ENCODE measurements at places on chromosomes 1 and 21.

GRCh38 chr1:41723786-41724185, 194.9 kb downstream of the HIVEP3 start:
- no peak for DNase-seq

- no peak for DNase-seq
Measured at GRCh38 chr1:95475686-95476457, 241.9 kb downstream of the RWDD3 start.

DNA sequence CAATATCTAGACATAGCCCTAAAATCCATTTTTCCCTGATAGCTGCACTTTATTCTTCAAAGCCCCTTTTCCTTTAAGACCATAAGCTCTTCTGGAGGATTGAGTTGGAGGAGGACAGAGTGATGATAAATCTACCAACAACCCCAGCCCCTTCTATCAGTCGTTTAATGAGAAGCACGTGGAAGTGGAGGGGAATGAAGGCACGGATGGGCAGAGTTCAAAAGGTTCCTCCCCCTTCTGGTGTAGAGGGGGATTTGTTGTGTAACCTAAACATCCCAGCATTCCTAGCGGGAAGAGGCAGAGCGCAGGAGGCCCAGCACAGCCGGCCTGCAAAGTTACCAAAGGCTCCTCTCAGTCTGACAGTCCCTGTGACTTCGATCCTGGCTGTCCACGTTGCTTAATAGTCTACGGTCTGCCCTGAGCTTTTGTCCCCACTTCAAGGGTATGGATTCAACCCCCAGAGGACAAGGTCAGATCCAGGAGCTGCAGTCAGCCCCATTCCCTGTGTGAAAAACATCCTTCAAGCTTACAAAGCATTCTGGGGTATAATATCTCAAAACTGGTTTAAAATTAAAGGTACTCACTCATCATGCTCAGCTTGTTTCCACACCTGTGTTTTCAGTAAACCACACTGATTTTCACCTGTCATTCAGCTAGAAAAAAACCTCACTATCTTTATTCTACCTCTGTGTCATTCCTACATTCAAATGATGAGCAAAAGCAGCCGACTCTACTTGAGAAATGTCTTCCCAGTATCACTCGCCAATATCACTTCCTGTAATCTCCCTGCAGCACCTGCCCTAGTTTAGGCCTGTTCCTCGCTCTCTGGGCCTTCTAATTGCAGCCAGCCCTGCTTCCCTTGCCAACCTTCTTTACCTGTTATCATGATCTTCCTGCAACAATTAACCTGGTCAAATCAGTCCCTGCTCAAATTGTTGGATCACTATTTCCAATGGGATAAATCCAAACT, 117.9 kb downstream of the PLPP3 start:
- DNase-seq = no peak

- DNase-seq = no peak
Measured at GRCh38 chr1:169698976-169699375, 12.4 kb downstream of the SELL start.

DNA sequence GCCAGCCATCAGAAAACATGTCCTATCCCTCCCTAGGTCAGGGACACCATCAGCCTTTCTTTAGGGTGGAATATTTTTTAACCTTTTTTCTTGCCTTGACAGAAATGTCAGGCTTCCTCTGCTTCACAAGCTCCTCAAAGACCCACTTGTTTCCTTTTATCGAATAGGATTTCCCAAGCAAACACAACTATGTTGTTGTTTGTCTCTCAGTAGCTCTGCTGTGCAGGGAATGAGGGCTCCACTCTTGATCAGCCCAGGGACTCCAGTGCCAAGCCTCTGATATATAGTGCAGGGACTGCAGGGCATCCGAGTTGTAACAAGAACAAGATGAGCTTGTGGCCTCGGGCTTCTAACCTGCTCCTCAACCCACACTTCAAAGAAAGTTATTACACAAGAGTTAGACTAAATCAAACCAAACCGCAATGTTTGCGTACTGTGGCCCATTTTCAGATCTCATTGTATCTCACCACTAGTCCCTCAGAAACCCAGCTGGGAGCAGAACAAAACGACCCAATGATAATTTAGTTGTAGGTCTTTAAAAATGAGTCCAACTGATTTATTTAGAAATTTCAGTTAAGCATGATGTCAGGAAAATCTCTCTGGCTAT, 108.1 kb downstream of the ATG4C start:
- DNase-seq = no peak

- DNase-seq = no peak
Measured at GRCh38 chr1:42219627-42220026, 55.1 kb upstream of the GUCA2A start.

DNA sequence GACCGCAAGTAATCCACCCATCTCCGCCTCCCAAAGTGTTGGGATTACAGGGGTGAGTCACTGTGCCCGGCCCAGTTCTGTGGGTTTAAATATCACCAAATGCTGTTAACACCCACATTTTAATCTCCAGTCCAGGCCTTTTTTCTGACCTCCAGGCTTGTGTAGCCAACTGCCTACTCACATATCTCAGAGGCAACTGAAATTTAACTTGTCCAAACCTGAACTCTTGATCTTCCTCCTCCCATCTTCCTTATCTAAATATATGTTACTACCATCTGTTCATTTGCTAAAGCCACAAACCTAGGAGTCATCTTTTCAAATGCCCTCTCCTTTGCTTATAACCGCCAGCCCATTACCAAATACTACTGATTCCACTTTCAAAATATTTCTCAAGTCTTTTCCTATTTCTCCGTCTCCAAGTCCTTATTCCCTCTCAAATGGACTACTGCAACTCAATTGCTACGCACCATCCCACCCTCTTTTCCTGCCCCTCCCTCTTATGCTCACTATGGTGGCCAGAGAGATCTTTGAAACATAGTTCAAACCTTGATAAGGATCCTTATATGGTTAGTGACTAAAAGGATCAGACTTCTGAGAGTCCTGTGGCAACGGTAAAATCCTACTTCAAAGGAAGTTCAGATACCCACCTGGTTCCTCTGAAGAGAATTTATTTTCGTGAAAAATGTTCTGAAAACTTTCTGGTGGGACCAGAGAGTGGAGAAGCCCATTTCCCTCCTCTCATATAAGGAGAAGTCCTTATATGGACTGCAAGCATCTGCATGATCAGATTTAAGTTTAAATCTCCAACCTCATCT, 78.5 kb upstream of the CDC42BPA start:
- no peak for DNase-seq

- DNase-seq = no peak
Measured at GRCh38 chr1:195450794-195451193, 1157.4 kb downstream of the KCNT2 start.

GRCh38 chr1:96259399-96259798, 462.2 kb upstream of the PTBP2 start:
- DNase-seq = no peak

GRCh38 chr1:231200388-231201031, 38.7 kb downstream of the TRIM67 start:
- DNase-seq = no peak

DNA sequence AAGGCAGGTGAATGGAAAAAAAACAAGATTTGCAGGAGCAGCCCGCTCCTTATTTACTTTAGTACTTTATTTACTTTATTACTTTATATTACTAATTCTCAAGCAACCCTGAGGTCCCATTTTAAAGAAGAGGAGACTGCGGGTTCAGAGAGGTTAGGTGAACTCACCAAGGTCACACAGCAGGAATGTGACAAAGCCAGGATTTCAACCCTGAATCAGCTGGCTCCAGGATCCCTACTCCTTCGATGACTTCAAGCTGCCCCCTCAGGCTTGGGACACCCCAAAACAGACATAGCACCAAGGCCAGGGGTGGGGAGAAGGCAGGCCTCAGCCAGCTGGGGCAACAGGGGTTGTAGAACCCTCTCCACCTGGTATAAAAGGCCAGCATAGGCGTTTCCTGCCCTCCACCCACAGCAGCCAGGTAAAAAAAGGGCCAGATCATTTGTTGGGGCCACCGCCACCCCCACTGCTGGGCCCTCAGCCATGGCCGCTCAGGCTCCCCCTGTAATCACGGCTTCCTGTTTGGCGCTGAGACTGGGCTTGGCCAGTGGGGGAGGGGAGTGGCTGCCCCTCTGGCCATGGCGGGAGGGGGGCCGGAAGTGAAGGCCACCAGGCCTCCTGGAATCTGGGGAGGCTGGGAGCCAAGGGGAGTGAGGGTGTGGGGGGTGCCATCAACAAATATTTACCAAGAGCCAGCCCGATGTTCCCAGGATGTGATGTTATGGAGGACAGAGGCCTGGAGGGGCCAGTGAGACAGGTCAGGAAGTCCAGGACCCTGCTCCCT, 6.6 kb downstream of the SDC3 start:
- no peak for DNase-seq

DNA sequence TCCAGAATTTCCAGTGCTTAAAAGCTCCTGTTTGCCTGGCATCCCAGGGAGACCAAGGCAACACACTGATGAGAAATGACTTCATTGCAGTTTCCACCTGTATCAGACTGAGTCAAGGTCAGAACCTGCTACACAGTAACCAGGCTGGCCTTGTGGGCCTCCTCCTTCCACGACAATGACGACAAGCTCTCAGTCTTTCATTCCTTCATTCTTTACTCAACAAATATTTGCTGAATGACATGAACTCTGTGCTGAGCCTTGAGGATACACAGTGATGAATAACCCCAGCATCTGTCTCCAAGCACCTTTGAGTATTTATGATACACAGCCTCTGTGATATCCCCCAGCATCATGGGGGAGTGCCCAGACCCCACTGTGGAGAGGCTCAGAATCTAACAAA, 8.9 kb upstream of the LCE5A start:
- no peak for DNase-seq

DNA sequence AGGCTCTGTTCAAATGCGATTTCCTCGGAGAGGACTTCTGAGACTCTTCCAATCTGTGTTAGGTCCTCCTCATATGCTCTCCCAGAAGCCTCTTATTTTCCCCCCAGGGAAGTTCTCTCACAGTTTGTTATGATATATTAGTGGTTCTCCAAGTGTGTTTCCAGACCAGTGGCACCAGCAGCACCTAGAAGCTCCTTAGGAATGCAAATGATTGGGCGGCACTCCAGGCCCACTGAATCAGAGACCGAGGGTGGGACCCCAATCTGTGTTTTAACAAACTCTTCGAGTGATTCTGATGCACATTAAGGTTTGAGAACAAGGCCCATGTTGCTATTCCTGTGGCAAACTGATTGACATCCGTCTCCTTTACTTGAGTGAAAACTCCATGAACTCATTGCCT, 63.0 kb downstream of the NMNAT2 start:
- DNase-seq = no peak

DNA sequence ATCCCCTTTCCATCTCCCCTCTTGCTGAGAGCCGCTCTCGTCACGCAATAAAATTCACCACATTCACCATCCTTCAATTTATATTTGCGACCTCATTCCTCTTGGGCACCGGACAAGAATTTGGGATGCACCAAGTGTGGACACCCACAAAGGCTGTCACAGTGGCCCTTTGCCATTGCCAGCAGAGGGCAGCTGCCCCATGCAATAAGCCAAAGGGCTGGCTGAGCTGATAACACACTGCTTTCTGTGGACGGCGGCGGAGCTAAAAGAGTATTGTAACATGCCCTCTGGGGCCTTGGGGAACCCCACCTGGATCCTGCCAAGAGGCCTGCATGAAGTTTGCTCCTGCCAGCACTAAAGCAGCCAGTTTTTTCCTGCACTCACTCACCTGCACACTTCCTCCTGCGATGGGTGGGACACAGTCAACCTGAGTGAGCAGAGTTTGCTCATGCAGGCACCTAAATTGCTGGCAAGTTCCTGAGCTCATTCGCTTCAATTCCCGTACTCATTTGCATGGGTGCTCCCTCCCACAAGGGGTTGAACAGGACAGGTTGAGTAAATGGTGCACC, 792.3 kb upstream of the ADAMTS5 start:
- no peak for DNase-seq

- DNase-seq = no peak
Measured at GRCh38 chr1:62439652-62440371, 3.0 kb downstream of the USP1 start.

GRCh38 chr1:5375481-5375880, 616.7 kb downstream of the NPHP4 start:
- DNase-seq = no peak

DNA sequence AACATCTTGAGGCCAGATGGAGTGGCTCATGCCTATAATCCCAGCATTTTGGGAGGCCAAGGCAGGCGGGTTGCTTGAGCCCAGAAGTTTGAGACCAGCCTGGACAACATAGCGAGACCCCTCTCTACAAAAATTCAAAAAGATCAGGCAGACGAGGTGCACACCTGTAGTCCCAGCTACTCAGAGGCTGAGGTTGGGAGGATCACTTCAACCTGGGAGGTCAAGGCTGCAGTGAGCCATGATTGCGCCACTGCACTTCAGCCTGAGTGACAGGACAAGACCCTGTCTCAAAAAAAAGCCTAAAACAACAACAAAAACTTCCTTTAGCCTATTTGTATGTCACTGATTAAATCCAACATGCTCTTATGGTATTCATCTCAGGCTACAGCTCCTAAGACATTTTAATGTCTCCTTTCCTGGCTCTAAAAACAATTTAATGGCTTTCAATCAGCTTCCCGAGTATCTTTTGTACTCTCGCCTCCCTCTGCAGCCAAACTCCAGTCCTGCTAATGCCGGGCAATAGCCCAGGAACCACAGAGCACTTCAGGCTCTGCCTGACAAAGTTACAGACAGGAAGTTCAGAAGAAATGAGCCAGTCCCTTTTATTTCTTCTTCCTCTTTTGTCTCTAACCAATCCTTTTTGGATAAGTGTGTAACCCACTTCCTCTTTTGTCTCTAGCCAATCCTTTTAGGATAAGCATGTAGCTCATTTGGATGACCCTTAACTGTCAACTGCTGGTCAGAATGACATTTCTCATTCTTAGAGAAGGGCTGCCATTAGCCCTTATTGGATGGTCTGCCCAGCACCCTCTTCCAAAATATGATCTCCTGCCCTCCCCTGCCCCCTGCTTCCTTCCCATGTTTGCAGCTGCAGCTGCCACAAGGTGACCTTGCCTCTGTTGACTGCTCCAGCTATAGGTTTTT, 6.6 kb upstream of the DOP1B start:
- no peak for DNase-seq

DNA sequence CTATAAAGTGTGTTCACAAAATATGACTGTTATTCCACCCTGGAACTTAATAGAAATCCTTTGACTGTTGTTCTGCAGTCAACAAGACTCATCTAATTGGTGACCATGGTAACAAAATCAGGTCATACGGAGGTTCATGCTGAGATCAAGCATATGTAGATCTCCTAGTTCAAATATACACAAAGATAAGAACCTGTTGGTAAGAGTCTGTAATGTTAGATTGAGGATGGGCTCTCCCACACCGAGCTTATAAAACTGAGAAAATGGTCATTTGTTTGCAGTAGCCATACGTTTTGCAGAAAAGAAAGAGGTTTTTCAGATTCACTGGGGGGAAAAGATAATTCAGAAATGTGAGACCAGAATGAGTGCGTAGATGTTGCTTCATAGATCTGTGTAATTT, 468.1 kb downstream of the RPS6KC1 start:
- DNase-seq = no peak

- DNase-seq = no peak
Measured at GRCh38 chr1:61221642-61222041, 139.3 kb downstream of the NFIA start.

GRCh38 chr1:64946916-64947315, 19.4 kb downstream of the JAK1 start:
- DNase-seq = no peak

GRCh38 chr1:246815693-246816270, 91.6 kb downstream of the SCCPDH start:
- no peak for DNase-seq
